Type B pancreatic cell (in vitro differentiated cells): ENCODE measurements at places on chromosomes 4 and X. TPM values are rescaled to one million over a fixed set of nuclear protein-coding genes. Genes with fewer than 3 reads are reported as not detected.

The SMR3B gene
- not detected in 2 replicates for total RNA-seq

The MMRN1 gene
- 0.17 and 4.7 TPM in 2 replicates for total RNA-seq

GRCh38 chrX:155065035-155065734 lies 5.8 kb downstream of the CMC4 start:
- no peak for DNase-seq

GRCh38 chrX:139647597-139647996 lies 60.4 kb downstream of the MCF2 start:
- DNase-seq: no peak

DNA sequence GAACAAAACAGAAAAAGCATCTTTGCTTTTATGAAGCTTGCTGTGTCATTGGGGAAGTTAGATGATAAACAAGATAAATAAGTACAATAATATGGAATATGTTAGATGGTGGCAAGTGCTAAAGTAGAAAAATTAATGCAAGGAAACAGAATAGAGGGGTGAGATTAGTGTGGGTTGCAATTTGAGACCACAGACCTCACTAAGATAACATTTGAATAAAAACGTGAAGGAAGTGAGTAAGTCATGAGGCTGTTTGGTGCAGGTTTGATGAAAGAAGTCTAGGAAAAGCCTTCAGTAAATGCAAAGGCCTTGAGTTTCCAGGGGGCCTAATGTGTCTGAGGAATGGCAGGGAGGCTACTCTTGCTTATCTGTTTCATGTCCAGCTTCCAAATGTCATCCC lies 102.5 kb downstream of the CFAP299 start:
- DNase-seq: no peak

The CTAG1B gene
- not detected in 2 replicates for total RNA-seq

The KIAA1210 gene
- total RNA-seq: not detected in 2 replicates

The SLC9B1 gene
- 0.71 and 1.6 TPM in 2 replicates for total RNA-seq

- DNase-seq: no peak
These were observed 8.2 kb downstream of the RASSF6 start for GRCh38 chr4:73612032-73612431.

DNA sequence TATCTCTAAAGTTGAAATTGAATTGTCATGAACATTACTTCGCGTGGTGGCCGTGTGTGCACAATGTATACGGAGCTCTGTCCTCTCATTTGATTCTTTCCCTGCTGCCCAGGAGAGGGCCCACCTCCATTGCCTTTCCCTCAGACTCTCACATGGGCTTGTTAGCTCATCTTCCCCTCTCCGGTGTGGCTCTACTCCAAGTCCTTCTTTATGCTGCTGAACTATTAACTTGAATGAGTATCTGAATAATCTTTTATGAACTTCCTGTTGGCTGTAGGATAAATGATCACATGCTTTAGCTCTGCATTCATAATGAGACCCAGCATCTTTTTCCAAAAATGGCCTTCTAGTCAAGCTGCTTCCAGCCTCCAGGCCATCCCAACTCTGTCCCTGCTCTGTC lies 68.8 kb upstream of the CLNK start:
- no peak for DNase-seq

GRCh38 chr4:81378386-81378785 lies 93.3 kb downstream of the RASGEF1B start:
- DNase-seq: no peak

GRCh38 chrX:42485601-42486000 lies 292.4 kb downstream of the PPP1R2C start:
- no peak for DNase-seq

DNA sequence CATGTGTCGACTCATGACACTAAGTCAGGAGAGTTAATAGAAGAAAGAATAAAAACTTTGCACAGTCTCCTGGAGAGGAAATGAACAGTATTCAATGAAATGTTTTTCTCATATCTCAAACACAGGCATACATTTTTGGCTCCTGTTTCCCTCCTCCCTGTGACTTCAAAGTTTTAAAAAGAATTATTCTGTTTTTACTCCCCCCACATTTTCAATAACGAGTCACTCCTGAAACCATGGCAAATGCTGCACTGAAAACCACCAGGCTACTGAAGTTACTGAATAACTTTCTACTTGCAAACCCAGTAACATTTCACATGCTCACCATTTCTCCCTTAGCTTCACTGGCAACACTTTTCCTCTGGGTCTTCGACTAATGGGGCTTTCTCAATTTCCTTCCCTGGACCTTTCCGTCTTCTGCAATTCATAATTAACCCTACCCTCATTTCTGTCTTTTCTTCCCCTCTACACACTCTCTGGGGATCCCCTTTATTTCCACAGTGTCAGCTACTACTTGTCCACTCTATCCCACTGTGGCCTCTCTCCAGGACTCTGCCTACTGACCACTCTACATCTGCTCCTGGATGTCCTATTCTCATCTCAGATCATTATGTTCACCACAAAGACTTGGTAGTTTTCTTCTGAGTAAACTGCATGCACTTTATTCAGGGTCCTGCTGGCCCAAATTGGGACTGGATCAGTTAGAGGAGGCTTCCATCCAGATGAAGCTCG lies 225.8 kb upstream of the ETNPPL start:
- no peak for DNase-seq

GRCh38 chr4:183321079-183321478 lies 1.0 kb upstream of the CLDN22 start:
- DNase-seq: no peak

DNA sequence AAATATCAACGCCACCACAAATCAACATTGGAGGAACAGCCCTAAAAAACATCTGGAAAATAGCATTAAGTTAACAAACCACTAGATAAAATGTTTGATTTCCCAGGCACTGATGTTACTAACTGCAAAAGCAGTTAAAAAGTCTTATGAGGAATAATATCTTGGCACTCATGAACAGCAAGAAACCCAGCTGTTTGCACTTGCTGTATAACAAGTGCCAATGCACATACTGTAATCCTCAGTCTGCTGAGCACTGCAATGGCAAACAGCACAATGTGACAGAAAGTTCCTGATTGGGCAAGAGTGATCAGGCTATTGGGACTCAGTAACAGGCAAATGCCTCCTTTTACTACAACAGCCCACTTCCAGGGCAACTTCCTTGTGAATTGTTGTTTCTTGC lies 20.8 kb upstream of the SEC24B start:
- DNase-seq: no peak

- no peak for DNase-seq
These were observed 54.4 kb upstream of the RELL1 start for GRCh38 chr4:37740546-37740945.

DNA sequence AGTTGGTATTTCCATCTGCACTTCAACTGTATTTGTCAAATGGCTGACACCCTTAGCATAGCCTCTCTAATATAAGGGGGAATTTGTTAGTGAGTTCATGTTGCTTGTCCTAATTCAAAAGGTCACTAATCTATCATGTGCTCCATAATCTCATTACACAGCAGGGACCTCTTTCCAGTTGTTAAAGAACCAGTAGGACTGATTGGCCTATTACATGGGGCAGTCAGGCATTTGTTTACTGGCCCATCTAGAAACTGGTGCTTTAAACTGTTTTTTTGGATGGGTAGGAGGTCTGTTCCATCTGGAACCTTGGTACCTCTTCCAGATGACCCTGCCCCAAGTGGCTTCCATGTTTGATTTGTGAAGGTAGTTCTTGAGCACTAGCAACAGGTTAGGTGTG lies 11.4 kb downstream of the ANK2 start:
- DNase-seq: no peak

The MID1 gene
- total RNA-seq: 22.4 and 52.7 TPM in 2 replicates

The MAP9 gene
- 16.8 and 22.1 TPM in 2 replicates for total RNA-seq

The GRID2 gene
- total RNA-seq: 1.3 and 1.7 TPM in 2 replicates

DNA sequence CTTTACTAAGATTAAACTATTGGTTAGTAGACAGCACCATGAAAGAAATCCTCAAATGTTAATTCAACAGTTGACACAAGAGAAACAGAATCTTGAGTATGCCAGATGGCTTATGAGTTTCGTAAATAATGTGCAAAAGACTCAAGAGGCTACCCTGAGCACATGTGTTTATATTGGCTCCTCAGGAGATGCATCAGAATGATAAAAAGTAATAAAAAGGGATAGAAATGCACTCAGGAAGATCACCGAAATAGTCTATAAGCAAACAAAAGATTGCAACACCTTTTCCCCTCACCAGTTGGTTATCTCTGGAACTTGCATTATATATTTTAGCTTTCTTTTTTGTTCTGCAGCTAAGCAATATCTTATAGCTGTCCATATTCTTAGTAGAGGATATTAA lies 84.4 kb downstream of the SCFD2 start:
- no peak for DNase-seq

DNA sequence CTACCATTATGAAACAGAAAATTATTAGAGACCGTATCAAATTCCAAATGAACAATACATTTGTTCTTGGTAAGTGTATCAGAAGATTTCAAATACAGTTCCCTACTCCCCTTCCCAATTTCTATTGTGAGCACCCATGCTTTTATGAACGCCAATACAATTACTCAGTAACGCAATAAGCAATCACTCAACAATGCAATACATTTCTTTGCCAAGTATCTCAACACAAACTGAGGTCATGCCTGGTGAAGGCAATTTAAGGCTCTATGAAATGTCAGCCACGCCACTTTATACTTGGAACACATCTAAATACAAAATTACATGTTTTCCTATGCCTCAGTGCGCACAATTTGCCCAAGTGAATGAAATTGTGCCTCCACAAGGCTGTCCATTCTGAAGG lies 712 bp downstream of the PNPLA4 start:
- no peak for DNase-seq

The EPHA5 gene
- 0.62 and 2.4 TPM in 2 replicates for total RNA-seq

DNA sequence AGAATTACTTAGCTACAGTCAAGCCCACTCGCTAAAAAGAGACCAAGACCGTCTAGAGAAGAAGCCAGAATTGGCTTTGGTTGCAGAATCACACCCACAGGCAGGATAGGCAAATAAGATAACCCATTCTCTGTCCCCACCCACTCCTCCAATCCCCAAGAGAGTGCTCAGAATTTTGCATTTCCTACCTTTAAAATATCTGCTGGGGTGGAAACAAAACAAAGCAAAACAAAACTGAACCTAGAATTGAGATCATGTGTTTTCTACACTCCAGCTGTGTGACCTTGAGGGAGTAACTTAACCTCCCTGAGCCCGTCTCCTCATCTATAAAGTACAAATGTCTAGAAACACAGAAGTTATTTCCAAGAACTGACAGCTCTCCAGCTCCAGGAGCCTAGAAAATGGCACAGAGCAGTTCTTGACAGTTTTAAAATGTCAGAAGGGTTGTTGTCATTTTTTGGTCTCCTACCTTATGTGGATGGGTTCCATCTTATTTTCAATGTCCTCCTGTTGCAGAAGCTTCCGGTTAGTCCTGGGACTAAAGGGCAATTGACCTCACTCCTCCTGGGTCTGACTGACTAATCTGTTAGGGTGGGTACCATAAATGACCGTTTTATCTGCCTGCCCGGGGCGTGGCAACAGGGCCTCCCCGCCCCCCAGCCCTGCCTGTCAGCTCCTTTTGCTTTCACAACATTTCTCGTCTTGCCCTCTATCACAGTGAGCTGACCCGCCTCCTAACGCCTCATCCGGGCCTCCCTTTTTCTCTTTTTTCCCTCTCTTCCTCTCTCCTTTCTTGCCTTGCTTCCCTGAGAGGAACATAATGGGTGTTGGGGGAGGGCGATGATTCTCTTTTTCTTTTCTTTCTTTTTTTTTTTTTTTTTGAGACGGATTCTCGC lies 114.0 kb downstream of the RBM47 start:
- no peak for DNase-seq

- no peak for DNase-seq
These were observed 314.1 kb downstream of the STK32B start for GRCh38 chr4:5365071-5366008.

DNA sequence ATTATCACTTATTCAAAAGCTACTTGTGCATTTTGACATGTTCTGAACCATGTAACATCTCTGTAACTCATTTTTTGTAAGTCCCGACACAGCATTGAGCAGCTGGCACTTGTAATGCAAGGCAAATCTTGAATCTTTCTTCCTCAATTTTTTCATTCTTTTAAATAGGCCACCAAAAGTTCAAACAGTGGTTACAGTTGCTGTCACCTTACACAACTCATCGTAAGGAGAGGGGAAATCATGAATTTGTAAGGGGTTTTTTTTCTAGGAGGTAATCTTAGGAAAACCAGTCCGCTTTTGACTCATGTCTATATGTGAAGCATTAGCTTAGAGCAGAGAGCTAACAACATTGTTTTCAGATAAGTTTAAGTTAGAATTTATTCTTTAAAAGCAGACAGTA lies 124.5 kb downstream of the PDLIM5 start:
- no peak for DNase-seq

DNA sequence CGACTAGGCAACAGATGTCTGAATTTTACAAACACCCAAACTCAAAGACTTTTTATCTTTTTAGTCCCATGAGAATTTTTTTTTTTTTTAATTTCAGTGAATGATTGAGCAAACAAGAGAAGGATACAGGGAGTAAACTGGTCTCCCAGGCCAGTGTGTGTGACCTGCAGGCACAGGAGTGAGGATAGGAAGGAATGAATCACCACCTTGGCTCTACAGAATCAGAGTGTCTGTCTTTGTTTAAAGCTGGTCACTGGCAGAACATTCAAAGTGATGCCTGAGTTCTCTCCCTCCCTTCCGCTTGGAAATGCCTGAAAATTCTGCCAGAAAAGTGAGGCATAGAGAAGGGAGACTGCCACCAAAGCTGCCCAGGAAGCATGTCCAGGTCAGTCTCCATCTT lies 69.5 kb downstream of the PARM1 start:
- no peak for DNase-seq

The MAGEB17 gene
- total RNA-seq: 0.26 TPM in 1 of 2 replicates, not detected in the other

DNA sequence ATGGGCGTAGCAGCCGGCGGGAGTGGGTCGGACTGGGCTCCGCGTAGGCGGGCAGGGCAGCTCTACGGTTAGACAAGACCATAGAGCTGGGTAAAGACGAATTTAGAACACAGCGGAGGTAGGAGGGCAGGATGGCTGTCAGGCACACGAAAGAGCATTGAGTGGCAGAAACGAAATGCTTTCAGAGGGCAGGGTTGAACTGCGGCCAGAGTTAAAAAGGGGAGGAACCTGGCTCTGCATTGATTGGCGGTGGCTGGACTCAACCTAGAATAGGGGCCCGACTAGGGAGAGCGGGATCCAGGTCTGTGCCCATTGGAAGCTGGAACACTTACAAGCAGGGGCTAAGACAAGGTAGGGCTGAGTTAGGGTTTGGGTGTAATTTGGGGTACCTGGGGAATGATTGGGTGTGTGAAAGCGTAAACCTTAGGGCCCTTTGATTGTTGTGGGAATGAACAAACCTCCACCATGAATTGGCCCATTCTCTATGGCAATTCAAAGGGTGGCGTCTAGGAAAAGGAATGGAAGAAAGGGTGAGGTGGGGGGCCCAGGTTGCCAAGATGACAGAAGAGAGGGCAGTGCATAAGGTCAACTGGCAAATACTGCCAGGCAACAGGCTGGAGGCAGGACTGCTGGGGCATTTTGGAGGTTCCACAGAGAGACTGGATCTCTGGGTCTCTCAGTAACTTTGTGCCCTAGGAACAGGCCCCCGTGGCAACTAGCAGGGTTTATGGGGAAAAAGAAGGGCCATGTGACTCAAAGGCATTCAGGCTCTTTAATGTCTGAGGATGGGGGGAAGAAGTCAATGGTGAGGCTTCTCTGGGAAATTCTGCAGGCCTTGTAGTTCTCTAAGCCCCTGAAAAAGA lies 911 bp upstream of the ELK1 start:
- no peak for DNase-seq

The TMEM131L gene
- total RNA-seq: 5.4 and 21.3 TPM in 2 replicates
